T-helper 22 cell (primary cell): ENCODE measurements at places on chromosomes 1 and 21.

- DNase-seq, result no peak
Observed at GRCh38 chr1:11463177-11463576, 15.8 kb upstream of the DISP3 start.

GRCh38 chr1:183553764-183554163, 36.5 kb downstream of the NCF2 start:
- DNase-seq, result no peak

- no peak for DNase-seq
Observed at GRCh38 chr1:201713086-201713810, 115.7 kb upstream of the IPO9 start.

- DNase-seq, result no peak
Observed at GRCh38 chr21:44626673-44627143, at the start of gene KRTAP10-9. Gene KRTAP10-9, plus strand, starts transcription at chr21:44627093. Its CDS starts 79 bp downstream, at chr21:44627172.

GRCh38 chr1:178497903-178498478, 1.2 kb upstream of the CLEC20A start:
- DNase-seq, result no peak

- no peak for DNase-seq
Observed at GRCh38 chr1:54887665-54888071, 673 bp upstream of the DHCR24 start.

DNA sequence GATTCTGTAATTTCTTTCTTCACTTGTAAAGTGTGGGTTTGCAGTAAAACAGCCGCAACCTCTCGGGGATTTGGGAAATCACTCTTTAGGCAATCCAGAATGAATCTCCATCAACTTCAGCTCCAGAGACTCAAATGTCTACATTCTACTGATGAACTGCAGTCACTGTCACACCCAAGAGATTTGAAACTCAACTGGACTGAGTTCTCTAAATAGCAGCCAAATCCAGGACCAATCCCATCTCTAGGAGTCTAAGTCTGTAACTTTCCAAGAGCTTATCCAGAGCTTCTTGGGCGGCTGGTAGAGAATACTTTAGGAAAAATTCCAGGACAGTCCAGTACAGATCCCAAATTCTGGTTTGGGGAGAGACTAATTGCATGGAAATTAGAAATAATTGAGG, 62.9 kb downstream of the ADAMTS1 start:
- no peak for DNase-seq

- DNase-seq, result no peak
Observed at GRCh38 chr1:86375688-86376087, 20.4 kb downstream of the ODF2L start.

DNA sequence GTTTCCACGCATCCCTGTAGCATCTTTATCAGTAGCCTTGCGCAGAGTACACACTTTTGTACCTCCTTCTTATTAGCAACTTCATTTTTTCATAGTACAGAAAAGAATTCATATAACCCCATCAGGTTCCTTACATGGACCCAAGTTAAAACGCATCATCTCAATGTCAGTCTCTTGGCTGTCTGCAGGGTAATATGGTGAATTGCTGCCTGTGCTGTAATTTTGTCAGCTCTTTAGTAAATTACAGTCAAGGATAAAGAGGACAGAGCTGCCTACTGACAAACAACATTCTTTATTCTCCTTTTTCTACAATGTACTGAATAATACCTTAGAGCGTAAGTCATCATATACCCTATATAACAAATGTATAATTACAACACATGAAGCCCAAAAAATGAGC, 222.5 kb downstream of the MRPL39 start:
- no peak for DNase-seq

- DNase-seq, result no peak
Observed at GRCh38 chr21:41139951-41140350, 28.0 kb upstream of the BACE2 start.

GRCh38 chr1:153598309-153599172, 14.4 kb downstream of the S100A16 start:
- no peak for DNase-seq

DNA sequence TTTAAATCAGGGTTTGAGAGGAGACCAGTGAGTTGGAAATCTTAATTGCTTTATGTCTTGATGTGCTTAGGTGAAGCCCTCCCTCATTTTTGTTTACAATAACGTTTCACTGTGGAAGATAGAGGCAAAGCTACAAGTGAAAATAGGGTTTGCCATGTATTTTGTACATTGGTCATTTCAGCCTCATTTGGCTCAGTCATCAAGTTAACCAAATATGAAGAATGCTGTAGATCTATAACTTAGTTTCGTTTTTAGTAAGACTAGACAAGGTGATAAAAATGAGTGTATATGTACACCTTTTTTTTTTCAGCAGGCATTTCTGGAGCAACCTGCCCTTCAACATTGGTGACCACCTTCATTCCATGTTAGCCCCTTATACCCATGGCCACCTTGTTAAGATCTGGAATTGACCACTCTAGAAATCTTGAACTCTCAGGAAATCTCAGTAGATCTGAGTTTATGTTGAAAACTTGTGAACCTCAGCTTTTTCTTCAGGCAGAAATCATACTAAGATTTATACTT, 2.9 kb downstream of the NFYC start:
- no peak for DNase-seq

GRCh38 chr1:187588917-187589316, 760.2 kb downstream of the PLA2G4A start:
- no peak for DNase-seq

GRCh38 chr21:42492201-42492600, 3.8 kb downstream of the RSPH1 start:
- no peak for DNase-seq
